Sciatic nerve (tissue), 2 donors: ENCODE measurements at places on chromosomes 1 and 21. TPM values are rescaled to one million over a fixed set of nuclear protein-coding genes. Genes with fewer than 3 reads are reported as not detected.

Gene SYTL1
- total RNA-seq: 3.5 TPM

Gene CBS
- total RNA-seq: 79.9 TPM

Gene ECE1
- 117 TPM for total RNA-seq

DNA sequence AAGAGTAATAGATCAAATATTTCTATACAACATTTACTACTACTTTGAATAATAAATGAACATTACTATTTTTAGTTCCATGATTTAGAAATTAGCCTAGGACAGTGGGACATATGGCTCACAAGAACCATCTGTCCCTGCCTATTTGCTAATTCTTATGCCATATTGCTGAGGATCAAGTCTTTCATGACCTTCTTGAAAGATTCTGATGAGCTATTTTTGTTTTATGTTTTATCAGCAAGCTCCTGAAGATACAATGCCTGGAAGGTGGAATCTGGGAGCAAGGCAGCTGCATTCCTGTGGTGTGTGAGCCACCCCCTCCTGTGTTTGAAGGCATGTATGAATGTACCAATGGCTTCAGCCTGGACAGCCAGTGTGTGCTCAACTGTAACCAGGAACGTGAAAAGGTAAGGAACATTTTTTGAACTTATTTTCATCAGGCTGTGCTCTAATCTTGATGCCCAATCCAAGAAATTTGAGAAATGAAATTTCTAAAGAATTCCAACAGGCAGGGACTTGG, 326.7 kb downstream of the PAPPA2 start:
- no peak for DNase-seq

- no peak for DNase-seq
Observed at GRCh38 chr1:118169016-118169415, 16.0 kb downstream of the SPAG17 start.

DNA sequence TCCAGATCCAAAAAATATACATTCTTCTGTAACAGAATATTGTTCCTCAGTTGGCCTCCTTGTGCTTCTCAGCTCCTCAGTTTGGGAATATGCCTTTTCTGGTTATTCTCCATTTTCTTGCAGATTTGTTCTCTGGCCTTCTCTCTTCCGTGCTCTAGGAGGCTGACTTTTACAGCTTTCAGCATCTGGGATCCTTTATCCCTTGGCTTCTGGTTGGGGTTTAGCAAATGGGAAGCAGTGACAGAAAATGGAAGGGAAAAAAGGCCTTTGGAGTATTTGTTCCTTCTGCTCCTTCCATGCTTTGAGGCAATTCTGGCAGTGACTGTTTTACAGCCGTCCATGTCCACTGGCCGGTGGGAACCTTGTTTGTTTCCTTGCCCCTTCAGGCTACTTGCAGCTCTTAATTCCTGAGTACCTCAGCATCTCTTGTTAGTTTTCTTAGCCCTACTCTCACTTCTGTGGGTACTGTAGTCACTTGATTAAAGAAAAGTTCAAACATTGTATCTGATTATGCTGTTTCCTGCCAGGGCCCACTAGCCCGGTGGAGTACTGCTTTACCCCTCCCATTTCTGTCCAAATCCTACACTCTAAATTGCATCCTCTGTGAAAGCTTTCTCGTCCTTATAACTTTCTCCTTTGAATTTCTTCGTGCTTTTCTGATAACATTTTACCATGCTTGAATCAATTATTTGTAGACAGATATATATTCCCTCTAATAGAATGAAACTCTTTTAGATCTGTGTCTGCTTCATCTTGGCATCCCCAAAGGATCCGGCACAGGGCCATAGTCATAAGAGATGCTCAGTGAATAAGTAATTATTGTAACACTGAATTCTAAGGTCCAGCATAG, 118.2 kb downstream of the OSBPL9 start:
- DNase-seq: no peak

DNA sequence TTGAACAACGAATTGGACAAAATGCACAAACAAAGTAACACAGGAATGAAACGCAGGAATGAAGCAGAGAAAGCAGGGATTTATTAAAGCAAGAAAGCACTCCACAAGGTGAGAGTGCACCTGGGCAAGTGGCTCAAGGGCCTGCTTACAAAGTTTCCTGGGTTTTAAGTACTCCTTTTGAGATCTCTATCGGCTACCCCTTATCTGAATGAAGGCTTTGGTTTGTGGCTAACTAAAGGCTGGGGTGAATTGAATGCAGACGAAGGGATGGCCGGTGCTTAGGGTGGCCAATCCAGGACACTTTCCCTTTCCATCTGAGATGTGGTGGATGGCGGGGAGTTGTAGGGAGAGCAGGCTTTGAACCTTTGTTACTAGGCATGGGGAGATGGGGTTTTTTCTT, 151.4 kb upstream of the KIAA0040 start:
- no peak for DNase-seq

- peak; percentile 38 for DNase-seq
Observed at GRCh38 chr1:3051270-3052268, 17.4 kb upstream of the PRDM16 start.

DNA sequence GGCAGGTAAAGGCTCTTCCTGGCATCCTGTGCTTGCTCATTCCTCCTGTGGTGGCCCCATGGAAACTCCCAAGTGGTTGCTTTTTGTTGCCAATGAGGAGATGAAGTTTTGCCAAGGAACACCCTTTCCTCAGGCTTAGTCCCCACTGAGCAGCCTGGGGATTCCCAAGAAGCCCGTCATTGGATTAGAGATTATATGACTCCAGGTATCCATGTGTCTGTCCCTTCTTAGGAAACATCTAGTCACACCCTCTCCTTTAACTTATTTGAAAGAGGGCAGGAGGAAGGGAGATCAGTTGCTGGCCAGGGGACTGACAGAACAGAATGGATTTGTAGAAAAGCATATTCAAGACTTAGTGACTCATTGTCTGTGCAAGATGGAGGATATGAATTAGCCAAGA, 3.8 kb upstream of the LCE3A start:
- DNase-seq: no peak

- DNase-seq: no peak
Observed at GRCh38 chr1:63799307-63799706, 25.5 kb downstream of the ROR1 start.

DNA sequence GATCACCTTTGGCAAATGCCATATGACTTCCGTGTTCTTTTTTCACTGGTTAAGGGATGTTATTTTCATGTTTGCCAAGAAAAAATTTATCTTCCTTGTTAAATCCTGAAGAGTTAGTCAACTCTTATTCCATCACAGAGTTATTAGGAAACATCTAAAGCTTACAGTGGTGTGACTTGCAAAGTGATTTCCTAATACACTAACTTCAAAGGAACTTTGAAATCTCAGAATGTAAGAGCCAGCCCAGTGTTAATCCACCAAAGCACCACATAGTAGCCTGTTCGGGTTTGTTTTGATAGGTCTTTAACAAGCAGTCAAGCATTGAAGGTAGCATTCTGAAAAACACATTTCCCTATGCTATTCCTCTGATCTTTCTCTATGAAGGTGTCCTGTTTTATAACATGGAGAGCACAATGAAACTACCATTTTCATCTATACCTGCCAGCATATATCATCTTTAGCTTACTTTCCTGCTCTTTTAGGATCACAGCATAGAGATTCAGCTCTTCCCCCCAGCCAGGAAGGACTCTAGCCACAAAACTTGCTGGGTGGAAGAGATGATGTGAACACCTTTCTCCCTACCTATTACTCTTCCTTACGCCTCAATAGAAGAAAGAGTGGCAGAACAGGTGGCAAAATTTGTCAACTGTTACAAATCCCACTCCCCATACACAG, 82.4 kb upstream of the MAGI3 start:
- DNase-seq: no peak

- DNase-seq: peak; percentile 76
Observed at GRCh38 chr1:248807067-248807737, 18.5 kb downstream of the SH3BP5L start.

GRCh38 chr1:112618721-112619517, at the start of gene ST7L:
Gene ST7L, minus strand, starts transcription at chr1:112619141. Its CDS starts 28 bp downstream, at chr1:112619113.
- peak; percentile 87 for DNase-seq

- DNase-seq: no peak
Observed at GRCh38 chr1:2539312-2539907, 9.3 kb upstream of the HES5 start.

- DNase-seq: no peak
Observed at GRCh38 chr1:90823686-90824085, 106.6 kb upstream of the BARHL2 start.

DNA sequence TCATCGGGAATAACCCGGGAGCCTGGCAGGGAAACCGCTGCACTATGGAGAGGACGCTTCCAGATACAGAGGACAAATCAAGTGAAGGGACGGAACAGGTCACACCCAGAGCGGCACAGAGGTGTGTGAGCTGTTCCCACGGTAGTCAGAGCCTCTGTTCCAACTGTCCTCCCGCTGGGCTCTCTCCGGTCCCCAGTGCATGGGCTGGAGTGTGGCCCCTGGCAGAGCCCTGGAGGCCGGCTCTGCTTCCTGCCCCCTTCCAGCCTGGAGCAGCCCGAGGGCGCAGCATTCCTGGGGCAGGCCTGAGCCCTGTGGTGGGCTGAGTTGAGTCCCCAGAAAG, 11.9 kb upstream of the ZBTB21 start:
- no peak for DNase-seq

GRCh38 chr1:11563560-11564069, 84.7 kb downstream of the DISP3 start:
- DNase-seq: no peak

- no peak for DNase-seq
Observed at GRCh38 chr1:20454004-20454403, 32.0 kb downstream of the CAMK2N1 start.

GRCh38 chr1:31980835-31981455, 32.7 kb upstream of the KHDRBS1 start:
- DNase-seq: no peak

DNA sequence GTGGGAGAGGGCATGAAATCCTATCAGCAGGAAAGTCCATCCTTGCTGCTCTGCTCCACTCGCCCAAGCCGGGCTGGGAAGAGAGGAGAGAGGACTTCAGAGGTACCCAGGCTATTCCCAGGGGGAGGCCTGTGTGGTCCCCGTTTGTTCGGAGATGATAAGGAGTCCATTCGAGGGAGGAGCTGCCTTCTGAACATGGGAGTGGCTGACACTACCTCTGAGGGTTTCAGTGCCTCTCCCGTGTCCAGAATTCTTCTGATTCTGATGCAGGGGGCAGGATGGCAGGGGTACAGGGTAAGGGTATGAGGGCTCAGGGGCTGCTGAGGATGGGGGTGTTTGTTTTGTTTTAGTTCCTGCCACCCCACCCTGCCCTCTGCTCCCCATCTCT, 40.4 kb downstream of the BACE2 start:
- peak; percentile 53 for DNase-seq

DNA sequence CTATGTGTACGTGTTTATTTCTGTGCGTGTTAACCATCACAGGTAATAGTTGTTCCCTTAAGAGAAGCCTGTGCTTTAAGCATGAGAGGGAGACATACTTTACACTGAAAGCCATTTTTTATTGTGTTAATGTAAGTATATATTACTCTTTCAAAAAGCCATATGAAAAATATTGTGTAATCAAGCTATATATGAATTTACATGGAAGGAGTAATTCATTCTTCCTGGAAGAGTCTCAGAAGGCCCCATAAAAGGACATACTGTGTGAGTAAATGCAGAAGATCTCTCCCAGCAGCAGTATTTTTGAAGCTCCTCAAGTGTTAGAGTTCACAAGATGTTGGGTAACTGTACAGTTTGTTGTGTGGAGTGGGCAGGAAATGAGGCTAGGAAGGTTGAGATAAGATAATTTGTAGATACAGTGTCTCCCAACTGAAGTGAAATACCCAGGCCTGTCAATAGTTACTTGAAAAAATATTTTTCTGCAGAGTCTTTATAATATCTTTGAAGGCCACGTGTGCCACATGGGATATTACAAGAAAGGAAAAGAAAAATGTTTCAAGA, 138.3 kb downstream of the PTGER3 start:
- no peak for DNase-seq
